ENCODE measurements at places on chromosomes 6 and 20.

- no peak for DNase-seq
Observed at GRCh38 chr6:158560836-158561320, 987 bp downstream of the TMEM181 start.

DNA sequence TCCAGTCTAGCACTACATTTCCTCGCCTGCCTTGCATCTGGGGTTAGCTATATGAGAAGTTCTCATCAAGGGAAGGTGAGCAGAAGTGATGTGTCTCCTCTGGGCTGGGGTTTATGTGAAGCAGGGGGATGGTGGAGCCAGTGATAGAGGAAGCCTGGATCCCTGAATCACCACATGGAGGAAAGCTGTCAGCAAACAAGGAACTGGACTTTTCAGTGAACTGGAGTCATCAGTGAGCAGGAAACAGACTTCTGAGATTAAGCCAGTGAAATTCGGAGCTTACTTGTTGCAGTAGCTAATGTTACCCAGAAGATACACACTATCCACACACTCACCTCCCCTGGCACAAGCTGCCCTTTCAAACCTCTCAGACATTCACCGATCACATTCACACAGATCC lies 13.4 kb upstream of the TOX2 start:
- no peak for DNase-seq

DNA sequence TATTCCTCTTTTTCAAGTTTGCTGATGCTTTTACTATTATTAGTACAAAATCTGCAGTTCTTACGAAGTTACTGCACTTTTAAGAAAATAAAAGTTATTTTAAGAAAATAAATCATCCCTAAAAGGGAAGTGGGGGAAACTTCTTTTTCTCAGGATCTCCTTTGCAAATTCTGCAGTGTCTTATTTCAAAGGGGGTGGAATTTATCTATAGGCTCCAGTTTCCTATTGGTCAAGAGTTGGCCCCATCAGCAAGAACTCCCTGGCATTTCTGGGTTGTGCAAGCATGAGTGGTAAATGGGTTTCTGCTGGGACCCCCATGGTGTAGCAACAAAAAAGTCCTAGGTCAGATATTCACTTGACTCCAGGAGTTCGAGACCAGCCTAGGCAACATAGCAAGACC lies 136.3 kb upstream of the PRDM1 start:
- no peak for DNase-seq

DNA sequence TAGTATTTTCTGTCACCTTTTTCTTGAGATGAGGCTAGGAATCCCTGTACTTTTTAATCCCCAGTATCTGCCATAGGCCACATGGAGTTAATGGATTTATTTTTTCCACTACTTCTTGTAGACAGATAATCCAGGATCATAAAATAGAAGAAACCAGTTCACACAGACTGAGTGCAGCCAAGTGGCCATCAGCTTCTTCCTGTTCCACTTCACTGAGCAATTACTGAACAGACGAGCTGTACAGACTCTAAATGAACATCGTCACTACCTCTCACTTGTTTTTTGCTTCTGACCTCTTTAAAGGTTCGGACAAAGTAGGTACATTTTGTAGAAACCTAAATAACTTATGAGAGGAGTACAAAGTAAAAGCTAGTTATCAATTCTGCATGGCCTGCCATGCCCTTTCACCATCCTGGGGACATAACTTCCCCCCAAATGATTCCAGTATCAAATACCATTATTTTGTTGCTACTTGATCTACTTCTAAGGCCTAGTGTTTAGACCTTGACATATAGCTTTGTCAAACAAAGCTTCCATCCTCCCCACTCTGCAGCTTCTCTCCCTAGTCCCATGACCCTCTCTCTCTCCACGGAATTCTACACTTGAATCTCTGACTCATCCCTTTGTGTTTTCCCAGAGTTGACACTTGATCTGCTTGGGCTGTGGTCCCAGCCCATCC lies 34.4 kb upstream of the ARHGAP18 start:
- DNase-seq, result no peak

DNA sequence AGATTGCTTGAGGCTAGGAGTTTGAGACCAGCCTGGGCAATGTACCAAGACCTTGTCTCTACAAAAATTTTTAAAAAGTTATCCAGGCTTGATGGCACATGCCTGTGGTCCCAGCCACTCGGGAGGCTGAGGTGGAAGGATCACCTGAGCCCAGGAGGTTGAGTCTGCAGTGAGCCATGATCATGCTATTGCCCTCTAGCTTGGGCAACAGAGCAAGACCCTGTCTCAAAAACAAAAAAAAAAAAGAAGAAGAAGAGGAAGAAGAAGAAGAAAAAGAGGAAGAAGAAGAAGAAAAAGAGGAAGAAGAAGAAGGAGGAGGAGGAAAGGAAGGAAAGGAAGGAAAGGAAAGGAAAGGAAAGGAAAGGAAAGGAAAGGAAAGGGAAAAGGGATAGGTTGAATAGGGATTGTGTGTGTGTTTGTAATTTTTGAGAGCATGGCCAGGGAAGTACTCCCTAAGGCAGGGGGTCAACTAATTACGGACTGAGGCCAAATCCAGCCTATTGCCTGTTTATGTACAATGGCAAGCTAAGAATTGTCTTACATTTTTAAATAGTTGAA lies 43.0 kb upstream of the ZNF217 start:
- no peak for DNase-seq
